Posterior cingulate gyrus (tissue), 11 donors: ENCODE measurements at places on chromosomes 11 and 22.

- DNase-seq = no peak
These were observed 156.0 kb upstream of the CADM1 start for GRCh38 chr11:115660030-115660805.

DNA sequence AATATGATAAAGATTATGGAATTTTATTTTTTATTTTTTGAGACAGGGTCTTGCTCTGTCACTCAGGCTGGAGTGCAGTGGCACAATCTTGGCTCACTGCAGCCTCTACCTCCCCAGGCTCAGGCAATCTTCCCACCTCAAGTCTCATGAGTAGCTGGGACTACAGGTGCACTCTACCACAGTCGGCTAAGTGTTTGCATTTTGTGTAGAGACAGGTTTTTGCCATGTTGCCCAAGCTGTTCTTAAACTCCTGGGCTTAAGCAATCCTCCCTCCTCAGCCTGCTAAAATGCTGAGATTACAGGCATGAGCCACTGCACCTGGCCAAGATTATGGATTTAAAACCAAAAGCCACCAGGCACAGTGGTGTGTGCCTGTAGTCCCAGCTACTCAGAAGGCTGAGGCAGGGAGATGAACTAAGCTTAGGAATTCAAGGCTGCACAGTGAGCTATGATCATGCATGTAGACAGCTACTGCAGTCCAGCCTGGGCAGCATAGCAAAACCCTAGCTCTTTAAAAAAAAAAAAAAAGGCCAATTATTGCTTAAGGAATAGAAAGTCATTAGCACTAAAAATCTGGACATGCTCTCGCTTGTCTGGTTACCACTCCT is 20.2 kb upstream of the CCND1 start:
- DNase-seq = no peak

DNA sequence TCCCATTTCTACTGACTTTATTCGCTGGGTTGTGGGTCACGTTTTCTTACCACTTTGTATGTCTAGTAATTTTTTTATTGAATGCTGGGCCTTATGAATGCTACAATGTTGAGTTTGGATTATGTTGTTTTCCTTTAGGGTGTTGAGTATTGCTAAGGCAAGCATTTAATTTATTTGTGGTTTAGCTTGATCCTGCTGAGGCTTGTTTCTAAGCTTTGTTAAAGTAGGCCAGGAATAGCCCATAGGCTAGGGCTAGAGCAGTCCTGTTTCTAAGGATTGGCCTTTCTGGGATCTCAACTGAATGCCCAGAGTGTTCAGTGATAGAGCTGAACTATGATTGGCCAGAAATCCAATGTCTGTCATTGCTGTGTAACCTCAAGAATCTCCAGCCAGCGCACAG is 56.1 kb upstream of the LDLRAD3 start:
- no peak for DNase-seq

- DNase-seq = no peak
These were observed 63.0 kb downstream of the HIPK3 start for GRCh38 chr11:33320016-33320813.

DNA sequence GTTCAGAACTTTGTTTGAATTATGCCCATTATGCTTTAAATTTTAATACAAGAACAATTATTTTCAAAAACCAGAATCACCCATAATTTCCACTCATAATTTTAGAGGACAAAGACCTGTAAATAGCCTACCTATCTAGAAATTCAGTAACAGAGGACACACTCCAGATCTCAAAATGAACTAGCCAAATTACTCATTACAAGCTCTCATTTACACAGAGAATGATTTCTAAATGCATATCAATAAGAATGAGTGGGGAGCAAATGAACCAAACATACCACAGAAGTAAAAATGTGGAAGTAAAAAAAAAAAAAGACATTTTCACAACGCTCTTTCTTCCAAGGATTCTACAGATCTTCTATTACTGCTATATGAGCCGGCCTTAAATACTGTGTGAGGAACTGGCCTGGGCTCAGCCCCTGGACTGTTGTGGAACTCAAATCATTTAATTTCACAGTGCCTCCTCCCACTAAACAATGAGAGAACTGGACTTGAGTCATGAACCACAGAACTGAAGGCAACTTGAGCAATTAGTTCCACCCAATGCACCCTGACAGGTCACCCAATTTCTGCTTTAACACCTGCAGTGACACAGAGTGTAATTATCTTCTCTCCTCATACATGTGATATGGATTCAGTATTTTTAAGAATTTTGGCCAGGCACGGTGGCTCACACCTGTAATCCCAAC is 8.0 kb downstream of the MRTFA start:
- no peak for DNase-seq

DNA sequence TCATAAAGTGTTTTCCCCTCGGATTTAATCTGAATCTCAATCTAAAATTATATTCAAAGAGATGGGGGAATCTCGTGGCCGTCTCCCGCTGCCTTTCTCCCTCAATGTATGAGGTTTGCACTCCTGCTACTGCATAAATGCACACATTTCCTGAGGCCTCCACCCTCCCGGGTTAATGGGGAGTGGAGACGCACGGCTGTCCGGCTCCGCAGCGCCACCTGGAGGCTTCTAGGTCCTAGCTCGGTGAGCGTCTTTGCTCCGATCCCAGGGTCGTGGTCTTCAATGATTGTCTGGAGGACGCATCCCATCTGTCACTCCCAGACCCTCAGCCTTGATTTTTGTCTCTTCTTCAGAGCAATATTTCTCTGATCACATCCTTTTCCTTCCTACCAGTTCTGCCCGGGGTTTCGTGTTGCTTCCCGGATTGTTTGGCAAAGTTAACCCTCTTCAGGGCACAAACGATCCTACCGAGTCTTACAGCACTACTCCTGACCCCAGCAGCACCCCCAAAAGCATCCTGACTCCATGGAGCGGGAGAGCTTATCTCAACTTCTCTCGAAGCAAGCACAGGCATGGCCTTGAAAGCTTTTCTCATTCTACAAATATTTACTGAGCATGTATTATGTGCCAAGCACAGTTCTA is at the start of gene LMO1:
Gene LMO1 (minus strand): TSS at position 110 of the 642 bp plus-strand sequence. CDS start 516 bp downstream, outside the sequence.
- DNase-seq = peak; percentile 85

- no peak for DNase-seq
These were observed at the start of gene GUCD1 for GRCh38 chr22:24554313-24555164. Gene GUCD1, minus strand, starts transcription at chr22:24555138. Its CDS starts 147 bp downstream, at chr22:24554991.
